ENCODE measurements at places on chromosomes 7 and 10.
A peak's percentile ranks its signal among the peaks of the same experiment; 100 is the strongest.

GRCh38 chr10:30454744-30455510 is 20.9 kb downstream of the MAP3K8 start:
- DNase-seq, result no peak

GRCh38 chr7:49812534-49812933 is 39.1 kb downstream of the VWC2 start:
- no peak for DNase-seq

GRCh38 chr7:41117431-41117830 is 585.5 kb downstream of the INHBA start:
- no peak for DNase-seq

DNA sequence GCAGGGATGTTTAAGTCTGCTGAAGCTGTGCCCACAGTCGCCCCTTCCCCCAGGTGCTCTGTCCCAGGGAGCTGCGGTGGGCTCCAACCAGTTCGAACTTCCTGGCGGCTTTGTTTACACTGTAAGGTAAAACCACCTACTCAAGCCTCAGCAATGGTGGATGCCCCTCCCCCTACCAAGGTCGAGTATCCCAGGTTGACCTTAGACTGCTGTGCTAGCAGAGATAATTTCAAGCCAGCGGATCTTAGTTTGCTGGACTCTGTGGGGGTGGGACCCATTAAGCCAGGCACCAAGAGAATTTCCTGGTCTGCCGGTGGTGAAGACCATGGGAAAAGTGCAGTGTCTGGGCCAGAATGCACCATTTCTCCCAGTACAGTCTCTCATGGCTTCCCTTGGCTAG is 56.0 kb downstream of the CCDC7 start:
- no peak for DNase-seq

GRCh38 chr7:50792342-50793119 is 9.8 kb upstream of the GRB10 start:
- DNase-seq, result peak; percentile 84

DNA sequence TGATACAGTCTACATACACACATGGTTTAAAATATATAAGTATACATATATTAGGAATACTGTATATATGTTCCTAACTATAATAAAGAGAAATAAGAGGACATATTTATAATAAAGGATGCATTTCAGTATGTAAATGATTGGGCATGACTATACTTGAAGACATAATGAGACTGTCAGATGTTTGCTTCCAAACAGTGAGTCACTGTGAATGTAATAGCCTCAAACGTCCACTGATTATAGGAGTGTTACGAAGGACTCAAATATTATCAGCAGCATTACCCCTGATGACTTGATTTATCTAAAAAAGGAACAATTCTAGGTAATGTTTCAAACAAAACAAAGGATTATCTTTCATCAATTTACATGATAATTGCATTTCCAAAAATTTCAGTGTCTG is 39.9 kb upstream of the NRBF2 start:
- no peak for DNase-seq

DNA sequence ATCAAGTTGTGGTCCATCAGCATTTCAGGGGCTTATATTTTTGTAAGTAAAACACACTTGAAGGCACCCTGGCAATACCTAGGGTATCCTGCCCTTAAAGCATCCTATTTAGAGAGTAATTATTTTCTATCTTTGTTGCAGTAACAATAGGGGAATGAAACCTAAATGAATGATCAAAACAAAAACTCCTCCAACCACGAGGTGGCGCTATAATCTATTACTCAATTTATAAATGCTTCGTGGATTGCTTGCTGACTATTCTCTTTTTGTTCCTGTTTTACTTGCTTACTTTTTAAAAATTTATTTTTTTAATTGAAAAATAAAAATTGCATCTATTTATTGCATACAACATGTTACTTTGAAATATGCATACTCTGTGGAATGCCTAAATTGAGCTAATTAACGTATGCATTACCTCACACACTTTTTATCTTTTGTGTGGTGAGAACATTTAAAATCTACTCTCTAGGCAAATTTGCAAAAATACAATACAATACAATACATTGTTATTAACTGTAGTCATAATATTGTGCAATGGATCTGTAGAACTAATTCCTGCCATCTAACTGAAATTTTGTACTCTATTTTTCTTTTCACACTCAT is 147.7 kb upstream of the BMPER start:
- peak; percentile 46 for DNase-seq

GRCh38 chr7:47480576-47481538 is 101.1 kb downstream of the TNS3 start:
- no peak for DNase-seq

DNA sequence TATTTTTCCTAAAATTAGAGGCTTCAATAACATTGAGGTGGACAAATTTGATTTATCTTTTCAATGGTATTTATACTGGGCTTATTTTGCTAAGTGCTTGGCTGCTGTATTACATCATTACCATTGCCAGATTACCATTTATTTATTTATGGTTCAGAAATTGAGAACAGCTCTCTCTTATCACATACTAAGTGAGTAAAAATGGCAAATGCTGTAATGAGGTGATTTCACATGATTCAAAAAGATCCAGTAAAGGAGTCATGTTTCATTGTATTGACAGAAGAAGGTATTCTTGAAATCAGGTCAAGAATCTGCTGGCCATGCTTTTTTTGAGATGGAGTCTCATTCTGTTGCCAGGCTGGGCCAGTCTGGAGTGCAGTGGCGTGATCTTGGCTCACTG is 322.6 kb downstream of the KIF20B start:
- DNase-seq, result no peak

GRCh38 chr7:108326938-108327337 is 129.3 kb downstream of the NRCAM start:
- peak; percentile 39 for DNase-seq

DNA sequence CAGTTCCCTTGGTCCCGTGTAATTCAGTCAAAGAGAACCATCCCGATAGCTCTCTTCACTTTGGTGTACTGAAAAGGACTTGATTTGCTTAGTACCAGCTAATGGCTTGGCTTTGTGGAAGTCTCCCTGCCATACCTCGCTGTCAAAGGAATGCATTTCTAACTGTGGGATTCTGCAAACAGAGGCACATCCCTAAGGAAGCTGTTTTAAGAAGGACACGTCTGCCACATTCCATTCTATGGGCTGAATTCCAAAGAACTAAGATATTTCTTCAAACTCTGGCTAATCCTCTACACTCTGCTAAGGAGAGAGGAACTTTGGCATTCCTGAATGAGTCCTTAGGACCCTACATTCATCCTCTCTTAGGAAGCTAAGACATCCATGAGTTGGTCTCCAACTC is 327.9 kb downstream of the SFMBT2 start:
- DNase-seq, result no peak

DNA sequence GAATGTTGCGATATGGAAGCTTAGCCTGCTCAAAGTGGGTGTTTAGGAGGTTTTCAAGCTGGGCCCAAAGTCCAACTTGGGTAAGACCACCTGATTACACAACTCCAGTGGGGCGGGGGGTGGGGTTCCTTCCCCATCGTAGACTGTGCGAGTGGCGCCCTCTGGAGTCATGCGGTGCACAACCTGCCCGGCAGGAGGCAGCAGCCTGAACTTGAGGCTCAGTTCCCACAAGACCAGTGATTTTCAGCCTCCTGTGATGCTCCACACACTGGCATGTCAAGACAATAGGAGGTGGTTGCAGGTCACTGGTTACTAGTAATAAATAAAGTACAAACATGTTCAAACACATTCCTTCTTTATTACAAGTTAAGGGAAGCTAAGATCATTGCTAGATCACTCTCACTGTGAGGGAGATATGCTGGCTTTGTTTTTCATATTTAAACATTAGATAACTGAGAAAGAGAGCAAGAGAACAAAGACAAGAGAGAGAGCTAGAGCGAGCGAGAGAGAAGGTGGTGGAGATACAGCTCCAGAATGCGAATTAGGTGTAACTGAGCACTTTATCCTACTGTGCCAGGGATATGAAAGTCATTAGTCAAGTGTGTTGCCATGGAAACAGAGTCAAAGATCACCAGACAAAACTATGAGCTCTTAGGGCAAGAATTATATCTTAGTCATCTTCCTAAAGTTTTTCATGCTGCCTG is 97.4 kb upstream of the BMPER start:
- DNase-seq, result peak; percentile 10

- no peak for DNase-seq
These were observed 86.7 kb downstream of the PRKAG2 start for GRCh38 chr7:151790095-151790829.

DNA sequence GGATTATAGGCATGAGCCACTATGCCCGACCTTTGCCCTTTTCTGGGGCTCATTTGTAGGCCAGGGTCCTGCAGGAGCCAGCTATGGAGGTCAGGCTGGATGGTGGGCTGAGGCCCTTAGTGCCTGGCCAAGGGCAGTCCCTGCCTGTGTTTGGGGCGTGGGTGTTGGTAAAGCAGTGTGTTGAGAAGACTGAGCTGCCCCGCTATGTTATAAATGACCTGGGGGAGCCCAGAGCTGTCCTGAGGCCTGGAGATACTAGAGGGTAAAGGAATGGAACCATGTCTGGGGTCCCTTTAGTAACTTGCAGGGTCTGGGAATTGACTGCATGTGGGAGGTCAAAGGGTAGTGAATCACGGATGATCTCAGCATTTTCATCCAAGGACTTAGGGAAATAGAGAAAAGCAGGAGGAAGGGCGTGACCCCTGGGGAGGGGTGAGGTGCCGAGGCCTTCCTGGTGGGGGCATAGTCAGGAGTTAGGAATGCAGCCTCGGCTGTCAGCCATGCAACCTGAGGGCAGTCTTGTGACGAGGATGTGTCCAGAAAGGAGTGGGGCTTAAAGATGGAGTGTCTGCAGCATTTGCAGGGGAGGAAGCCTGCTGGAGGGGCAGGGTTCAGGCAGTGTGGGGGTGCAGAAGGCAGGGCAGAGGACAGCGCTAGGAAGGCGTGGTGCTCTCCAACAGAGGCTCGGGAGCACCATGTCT is 31.5 kb downstream of the TMEM248 start:
- DNase-seq, result no peak

DNA sequence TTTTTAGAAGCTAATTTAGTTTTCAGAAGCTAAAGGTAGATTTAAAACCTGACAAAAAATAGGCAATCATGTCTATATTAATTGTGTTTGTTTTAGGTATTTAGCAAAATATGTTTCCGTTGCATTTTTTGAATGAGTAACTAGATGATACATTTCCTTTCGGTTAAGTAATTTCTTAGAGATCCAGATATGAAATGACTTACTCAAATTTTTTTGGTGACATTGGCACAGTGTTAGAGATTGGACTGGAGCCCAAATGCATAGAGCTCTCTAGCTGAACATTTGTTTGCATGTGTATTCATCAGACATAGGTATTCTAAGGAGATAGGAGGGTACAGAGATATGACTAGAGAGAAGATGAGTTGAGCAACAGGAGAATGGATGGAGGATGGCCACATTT is 1.9 kb downstream of the BUB3 start:
- DNase-seq, result no peak

DNA sequence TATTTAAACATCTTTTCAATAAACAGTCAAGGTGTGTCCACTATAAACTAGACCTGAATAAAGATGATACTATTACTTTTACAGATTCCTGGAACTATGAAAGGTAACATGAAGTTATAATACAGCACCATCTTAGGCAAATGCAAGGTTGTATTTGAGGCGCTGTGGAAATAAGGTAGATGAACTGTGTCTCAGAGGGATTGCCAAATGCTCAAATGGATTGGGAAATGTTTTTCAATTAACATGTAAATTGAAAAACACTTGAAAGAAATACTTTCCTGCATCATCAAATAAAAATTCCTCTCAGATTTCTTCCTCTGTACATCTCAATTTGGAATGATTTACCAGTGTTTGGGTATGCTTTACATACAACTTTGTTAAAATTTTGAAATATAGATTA is 139.4 kb downstream of the DKK1 start:
- DNase-seq, result no peak

- no peak for DNase-seq
These were observed 588 bp downstream of the GET4 start for GRCh38 chr7:876972-877311.

GRCh38 chr7:157621131-157621681 is 284.4 kb downstream of the DNAJB6 start:
- DNase-seq, result no peak

DNA sequence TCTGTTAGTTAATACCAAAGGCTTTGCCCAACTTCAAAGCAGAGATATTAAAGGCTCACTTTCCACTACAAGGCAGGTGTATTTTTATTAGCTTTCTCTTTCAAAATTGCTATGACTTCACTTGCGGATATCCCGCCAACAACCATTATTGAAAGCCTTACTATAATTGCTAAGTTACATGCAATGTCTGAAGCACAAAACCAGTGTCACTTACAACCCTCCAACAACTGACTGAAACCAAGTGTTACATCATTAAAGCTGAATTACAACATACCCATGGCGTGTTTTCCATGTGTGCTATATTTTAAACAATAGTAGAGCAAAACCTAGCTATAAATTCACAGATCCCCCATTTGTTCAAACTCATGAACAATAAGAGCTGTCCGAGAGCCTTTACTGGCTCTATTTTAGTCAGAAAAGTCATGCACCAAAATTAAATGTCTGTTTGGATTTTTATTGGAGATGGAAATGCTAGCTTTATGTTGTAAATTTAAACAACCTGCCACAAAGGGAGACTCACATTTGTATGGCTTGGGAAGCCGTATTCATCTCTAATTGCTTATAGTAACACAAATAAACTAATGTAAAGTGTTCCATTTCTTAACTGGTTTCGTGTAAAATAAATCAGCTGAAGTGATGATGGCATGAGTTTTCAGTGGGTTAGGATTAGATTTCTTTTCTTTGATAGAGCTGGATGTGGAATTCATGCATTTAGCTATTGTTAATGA is 227.1 kb downstream of the AGMO start:
- peak; percentile 57 for DNase-seq

- DNase-seq, result no peak
These were observed 231.1 kb upstream of the CCDC6 start for GRCh38 chr10:60137292-60137992.

DNA sequence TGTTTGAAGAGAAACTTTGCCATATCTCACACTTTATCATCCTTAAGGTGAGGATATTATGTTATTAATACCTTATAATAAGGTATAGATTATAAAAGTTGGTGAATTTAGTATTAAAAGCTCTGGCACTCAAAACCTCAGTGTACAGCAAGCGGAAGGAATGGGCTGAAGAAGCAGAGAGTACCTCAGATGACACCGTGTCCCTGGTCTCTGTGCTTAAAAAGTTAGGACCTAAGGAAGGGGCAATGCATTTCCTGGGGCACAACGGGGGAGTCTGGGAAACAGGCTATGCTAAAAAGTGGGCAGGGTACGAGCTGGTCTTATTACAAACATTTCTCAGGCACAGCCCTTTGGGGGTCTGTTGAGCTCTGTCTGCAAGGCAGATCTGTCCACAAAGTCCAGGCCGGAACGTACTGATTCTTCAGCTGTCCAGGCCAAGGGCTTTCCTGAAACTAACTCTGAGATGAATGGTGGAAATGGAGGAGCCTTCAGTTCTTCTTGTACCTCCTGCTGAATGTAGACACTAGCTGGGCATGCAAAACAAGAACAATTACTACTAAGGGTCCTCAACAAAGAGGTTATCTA is 202.7 kb downstream of the POM121L12 start:
- no peak for DNase-seq

Data from NCI-H69 (cell line).